ENCODE measurements at places on chromosomes 12 and 14.

DNA sequence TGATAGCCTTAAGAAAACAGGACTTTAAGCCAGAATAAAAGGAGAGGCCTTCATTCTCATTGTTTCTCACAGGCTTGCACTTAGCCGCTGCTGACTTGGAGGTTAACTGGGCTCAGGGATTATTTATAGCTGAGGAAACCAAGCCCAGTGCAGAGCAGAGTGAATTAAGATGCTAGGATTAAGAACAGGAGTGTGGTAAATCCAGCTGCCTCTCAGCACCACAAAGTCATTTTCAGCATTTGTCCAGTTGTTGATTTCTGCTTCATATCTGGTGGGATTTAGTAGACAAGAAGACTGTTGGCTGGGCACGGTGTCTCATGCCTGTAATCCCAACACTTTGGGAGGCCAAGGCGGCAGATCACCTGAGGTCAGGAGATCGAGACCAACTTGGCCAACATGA lies 14.3 kb upstream of the KRT73 start:
- no peak for DNase-seq

GRCh38 chr12:26939953-26940352 lies 1.7 kb downstream of the FGFR1OP2 start:
- no peak for DNase-seq

DNA sequence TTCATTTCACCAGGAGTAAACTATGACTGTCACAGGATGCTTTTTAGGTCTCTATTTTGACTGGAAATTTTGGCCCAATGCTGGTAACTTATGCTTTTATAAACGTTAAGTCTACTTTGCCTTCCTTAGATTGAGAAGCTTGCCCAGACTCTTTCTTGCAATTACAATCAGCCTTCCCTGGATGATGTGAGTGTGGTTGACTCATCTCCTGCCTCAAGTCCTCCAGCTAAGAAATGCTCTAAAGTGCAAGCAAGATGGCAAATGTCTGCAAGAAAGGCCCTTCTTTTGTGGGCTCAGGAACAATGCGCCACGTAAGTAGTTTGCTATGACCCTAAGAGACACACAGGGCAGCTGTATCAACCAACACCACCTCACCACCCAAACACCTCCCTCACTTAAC lies 96.9 kb downstream of the SYNE2 start:
- DNase-seq: no peak

DNA sequence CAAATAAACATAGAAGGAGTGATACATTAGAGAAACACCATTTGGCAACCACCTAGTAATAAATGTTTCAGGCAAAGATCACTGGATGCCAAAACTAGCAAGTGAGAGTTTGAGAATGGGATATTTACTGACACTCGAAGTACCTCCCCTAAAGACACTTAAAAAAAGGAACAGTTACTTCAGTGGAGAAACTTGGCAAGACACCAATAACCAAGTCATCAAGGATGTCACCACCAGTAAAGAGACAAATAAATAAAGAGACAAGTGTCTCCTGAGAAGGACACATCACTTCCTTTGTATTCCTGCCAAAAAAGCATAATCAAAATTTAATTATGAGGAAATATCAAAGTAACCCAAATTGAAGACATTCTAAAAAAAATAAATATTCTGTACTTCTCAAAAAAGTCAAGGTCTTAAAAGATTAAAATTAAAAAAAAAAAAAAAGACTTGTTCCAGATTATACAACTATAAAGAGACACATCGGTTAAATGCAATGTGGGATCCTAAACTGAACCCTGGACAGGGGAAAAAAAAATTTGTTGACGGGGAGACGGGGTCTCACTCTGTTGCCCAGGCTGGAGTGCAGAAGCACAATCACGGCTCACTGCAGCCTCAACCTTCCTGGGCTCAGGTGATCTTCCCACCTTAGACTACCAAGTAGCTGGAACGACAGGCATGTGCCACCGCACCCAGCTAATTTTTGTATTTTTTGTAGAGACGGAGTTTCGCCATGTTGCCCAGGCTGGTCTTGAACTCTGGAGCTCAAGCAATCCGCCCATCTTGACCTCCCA lies 26.4 kb downstream of the TM7SF3 start:
- DNase-seq: no peak

DNA sequence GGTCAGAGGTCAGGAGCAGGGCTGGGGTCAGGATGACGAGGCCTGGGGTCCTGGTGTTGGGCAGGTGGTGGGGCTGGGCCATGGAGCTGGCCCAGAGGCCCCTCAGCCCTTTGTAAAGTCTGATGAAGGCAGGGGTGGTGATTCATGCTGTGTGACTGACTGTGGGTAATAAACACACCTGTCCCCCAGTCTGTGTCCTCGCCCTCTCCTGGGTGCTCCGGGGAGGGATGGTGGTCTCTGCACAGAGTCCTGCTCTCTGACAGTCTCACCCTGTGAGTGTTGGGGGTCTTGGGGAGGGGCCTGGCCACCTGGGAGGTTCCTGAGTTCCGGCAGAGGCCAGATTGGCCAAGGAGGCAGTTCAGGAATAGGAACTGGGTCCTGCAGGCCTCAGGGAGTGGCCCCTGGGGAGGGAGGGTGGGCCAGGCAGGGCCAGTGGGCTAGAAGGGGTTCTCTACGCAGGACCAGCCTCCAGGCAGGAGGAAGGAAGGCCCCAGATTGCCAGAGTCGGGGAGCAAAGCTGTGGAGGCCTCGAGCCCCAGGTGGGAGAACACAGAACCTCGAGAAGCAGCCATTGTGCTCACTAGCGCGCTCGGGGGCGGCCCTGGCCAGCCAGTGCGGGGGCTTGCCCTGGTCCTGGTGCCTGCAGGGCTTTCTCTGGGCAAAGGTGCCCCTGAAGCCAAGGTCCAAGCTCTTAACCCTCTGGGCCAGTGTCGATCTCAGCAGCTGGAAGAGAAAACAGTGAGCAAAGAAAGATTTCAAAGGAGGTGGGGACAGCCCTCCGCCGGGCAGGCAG lies 14.4 kb downstream of the ACADS start:
- no peak for DNase-seq

DNA sequence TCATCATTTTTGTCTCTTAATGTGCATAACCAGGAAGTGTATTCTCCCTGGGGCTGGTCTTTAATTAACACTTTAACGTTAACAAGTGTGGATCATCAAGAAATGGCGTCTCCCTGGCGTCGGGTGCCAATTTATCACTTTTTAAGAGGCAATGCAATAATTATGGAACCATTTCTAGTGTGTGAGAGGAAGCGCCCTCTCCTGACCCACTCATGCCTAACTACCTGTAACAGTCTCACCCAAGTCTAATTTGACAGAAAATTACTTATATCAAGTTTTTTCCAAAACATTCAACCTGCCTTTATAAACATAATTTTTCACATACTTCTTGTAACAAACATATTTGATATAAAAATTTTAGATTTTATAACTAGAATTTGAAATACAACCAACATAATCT lies 905.3 kb upstream of the MDGA2 start:
- no peak for DNase-seq

GRCh38 chr12:93591137-93591868 lies 18.8 kb downstream of the SOCS2 start:
- peak; percentile 53 for DNase-seq

GRCh38 chr14:55532645-55533344 lies 47.2 kb upstream of the KTN1 start:
- DNase-seq: no peak

- DNase-seq: no peak
Observed at GRCh38 chr12:54429014-54429471, 10.0 kb upstream of the ITGA5 start.

GRCh38 chr12:89980236-89980635 lies 271.6 kb upstream of the ATP2B1 start:
- no peak for DNase-seq

- no peak for DNase-seq
Observed at GRCh38 chr14:94532447-94532846, 23.2 kb upstream of the SERPINA12 start.

- DNase-seq: no peak
Observed at GRCh38 chr14:76261371-76261811, 109.7 kb downstream of the GPATCH2L start.

GRCh38 chr12:76915361-76916169 lies 36.7 kb upstream of the CSRP2 start:
- no peak for DNase-seq

DNA sequence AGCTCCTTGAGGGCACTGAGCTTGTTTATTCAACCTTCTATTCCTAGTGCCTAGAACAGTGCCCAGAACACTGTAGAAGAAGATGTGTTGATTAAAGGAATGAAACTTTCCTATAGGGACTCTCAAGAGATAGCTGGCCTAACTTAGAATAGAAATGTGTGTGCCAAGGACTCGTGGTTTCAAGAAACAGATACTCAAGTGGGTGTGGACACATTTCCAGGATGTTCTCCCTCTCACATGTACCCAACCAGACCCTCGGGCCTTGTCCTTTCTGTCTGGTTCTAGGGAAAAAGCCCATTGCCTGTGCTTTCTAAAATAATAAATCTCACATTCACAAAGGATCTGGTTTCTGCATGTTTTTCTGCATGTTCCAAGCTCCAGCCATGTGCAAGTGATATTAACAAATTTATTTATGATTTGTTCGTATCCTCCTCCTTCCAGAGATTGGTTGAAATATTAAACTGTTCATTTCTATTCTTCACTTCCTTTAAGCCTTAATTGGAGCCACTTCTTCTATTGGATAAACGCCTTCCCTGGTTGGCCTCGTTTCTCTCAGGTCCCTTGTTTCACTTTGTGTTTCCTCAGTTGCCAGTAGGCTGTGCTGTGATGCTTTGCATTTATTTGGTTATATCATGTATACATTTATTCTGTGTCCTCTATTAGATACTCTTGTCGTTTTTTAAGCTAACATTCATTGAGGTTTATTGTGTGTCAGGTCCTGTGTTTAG lies 89.8 kb downstream of the CRADD start:
- no peak for DNase-seq

DNA sequence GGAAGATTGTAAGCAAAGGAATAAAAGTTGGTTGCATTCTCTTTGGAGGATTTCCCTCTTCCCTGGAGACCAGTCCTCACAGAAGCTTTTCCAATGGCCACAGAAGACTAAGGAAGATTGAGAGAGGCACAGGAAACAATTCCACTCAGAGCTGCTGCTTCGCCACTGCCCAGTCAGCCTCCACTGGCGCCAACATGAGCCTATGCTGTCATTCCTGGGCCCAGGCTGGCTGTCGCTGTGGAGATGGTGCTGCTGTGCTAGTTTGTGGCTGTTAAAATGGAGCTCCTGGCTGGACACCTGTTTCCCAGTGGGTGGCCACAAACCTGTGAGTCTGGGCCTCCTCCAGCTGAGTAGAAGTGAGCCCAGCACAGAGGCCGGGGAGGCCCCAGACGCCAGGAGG lies 6.6 kb downstream of the P2RX7 start:
- DNase-seq: no peak

GRCh38 chr12:19739195-19739776 lies 300.0 kb downstream of the AEBP2 start:
- DNase-seq: no peak

DNA sequence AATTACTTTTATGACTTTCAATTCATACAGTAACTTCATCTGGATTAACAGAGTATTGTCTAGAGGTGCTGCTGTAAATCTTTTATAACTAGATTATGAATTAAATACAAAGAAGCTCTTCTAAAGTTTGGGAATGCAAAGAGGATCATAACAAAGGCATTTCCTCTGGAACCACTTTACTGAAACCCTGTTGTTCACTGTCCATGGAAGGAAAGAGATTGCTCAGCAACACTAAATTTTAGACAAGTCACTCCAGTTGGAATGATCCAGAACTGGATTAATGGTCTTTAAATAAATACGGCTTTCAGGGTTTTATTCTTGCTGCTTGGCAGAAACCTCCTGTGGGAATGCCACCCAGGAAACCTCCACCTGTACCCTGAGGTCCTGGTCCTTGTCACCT lies 250.6 kb downstream of the KSR2 start:
- DNase-seq: no peak

GRCh38 chr12:2939191-2939590 lies 20.0 kb upstream of the TEAD4 start:
- DNase-seq: no peak

DNA sequence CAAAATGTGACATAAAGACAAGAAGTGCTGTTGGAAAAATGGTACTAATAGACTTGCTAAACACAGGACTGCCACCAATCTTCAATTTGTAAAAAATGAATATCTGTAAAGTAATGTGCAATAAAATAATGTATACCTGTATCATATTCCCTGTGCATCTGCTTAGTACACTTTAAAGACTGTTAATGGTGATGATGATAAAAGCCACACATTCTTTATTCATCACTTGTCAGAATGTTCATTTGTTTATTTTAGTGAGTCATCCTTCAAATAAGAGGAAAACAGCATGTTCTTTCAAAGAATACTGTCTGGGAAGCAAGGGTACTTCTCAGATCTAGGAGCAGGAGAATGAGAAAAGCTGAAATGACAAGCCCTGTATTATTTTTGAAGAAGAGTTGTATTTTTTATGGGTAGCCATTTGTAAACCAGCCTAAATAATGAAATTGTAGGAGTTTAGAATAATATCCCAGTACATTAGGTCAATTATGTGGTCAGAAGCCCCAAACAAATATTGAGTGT lies 78.3 kb upstream of the PSMA6 start:
- DNase-seq: no peak

GRCh38 chr14:99065551-99065950 lies 206.4 kb downstream of the BCL11B start:
- DNase-seq: no peak

- DNase-seq: no peak
Observed at GRCh38 chr12:89051065-89051677, 301.1 kb downstream of the DUSP6 start.

DNA sequence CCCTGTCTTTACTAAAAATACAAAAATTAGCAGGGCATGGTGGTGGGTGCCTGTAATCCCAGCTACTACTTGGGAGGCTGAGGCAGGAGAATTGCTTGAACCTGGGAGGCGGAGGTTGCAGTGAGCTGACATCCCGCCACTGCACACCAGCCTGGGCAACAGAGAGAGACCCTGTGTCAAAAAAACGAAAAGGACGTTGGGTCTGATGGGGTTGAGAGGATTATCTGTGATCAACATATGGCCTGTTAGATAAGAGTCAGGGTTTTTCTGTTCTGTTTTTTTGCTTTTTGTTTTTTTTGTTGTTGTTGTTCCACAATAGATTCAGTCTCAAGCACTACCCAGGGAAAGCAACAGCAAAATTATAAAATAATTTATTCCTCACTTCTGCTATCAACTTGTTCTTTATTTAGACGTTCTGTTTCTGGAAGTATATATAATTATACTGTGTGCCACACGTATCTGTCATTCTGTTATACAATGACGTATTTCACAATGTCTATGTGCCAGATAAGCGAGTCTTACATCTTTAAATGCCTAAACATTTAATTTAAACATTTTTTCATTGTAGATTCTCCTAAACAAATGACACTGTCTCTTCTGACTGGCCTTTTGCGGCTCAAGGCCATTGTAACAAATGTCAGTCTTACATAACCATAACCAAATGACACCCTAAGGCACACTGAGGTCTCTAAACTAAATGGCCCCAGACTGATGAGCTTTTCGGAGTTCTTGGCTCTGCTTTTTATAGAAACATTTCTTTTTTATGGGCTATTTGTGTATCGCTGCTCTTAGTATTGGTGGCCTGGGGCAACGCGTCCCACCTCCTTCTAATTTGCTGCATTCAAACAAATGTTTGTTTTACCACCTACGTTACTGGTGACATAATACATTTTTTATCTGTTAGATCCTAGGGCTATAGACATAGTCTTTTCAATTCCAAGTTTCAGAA lies 7.2 kb upstream of the P2RX4 start:
- DNase-seq: no peak

- DNase-seq: no peak
Observed at GRCh38 chr12:90327793-90328743, 619.4 kb upstream of the ATP2B1 start.

GRCh38 chr12:88406905-88407304 lies 173.4 kb downstream of the KITLG start:
- no peak for DNase-seq
